ENCODE measurements at places on chromosomes 6 and 20.

DNA sequence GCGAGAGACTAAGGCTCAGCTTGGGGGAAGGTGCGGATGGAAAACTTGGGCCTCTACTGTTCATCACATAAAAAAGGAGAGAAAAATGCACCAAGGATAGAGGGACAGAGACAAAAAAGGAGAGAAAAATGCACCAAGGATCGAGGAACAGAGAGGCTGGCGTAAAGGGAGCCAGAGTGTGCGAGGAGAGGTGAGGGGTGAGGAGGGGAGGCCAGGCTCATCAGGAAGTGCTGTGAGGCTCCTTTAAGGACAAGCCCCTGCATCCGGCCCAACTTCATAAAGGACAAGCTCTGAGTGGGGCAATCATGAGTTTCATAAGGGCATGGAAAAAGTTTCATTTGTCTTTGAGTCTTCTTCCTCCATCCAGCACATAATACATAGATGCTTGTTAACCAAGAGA, 117.2 kb upstream of the NXT1 start:
- no peak for DNase-seq

GRCh38 chr6:163338671-163339405, 75.7 kb upstream of the QKI start:
- DNase-seq: no peak

GRCh38 chr6:97947841-97948240, 664.8 kb upstream of the MMS22L start:
- DNase-seq: no peak

DNA sequence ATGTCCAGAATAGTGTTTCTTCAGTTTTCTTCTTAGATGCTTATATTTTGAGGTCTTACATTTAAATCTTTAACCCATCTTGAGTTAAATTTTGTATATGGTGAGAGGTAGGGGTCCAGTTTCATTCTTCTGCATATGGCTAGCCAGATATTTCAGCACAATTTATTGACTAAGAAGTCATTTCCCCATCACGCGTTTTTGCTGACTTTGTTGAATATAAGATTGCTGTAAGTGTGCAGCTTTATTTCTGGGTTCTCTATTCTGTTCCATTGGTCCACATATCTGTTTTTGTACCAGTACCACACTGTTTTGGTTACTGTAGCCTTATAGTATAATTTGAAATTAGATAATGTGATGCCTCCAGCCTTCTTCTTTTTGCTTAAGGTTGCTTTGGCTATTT, 179.6 kb downstream of the AKAP7 start:
- DNase-seq: no peak

- no peak for DNase-seq
Measured at GRCh38 chr6:138803331-138803730, 7.4 kb downstream of the ECT2L start.

- DNase-seq: no peak
Measured at GRCh38 chr6:223763-224162, 68.5 kb upstream of the DUSP22 start.

DNA sequence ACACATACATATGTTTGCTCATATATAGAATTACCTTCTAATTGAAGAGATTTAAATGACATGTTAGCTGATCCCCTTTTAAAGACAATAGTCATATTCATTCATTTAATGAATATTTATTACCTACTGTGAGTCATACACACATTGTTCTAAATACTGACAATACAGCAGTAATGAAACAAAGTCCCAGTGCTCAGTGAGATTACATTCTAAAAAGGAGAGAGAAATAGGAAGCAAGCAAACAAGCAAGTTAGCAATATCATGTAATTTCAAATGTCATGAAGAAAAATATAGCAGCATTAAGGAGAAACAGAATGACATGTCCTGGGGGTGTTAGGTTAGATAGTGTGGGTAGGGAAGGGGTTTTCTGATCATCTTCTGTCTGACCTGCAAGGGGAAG, 136.3 kb downstream of the ADGRB3 start:
- no peak for DNase-seq

DNA sequence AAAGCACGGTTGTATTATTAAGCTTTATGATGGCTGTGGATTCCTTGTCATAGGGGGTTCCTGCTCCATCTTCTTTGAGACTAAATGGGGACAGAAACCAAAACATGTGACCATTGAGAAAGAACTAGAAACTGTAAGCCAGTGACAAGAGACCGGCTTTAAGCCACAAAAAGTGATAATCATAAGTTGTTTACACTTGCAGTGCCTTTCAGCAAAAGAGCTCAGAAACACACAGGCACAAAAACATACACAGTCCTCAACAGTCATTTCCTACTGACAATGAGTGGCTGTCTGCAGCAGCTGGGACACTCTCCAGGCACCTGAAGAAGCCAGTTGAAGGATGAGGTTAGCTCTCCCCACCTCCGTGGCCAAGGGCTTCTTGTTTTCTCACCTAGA, 20.0 kb upstream of the UBE2J1 start:
- DNase-seq: no peak

DNA sequence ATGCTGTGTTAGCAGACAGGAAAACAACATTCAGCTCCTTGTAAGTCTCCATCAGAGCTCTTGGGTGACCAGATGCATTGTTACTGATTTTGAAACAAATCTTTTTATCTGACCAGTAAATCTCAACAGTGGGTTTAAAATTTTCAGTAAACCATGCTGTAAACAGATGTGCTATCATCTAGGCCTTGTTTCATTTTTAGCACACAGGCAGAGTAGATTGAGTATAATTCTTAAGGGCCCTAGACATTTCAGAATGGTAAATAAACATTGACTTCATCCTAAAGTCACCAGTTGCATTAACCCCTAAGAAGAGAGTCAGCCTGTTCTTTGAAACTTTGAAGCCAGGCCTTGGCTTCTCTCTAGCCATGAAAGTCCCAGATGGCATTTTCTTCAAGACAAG, 237.2 kb upstream of the BMP2 start:
- DNase-seq: no peak

DNA sequence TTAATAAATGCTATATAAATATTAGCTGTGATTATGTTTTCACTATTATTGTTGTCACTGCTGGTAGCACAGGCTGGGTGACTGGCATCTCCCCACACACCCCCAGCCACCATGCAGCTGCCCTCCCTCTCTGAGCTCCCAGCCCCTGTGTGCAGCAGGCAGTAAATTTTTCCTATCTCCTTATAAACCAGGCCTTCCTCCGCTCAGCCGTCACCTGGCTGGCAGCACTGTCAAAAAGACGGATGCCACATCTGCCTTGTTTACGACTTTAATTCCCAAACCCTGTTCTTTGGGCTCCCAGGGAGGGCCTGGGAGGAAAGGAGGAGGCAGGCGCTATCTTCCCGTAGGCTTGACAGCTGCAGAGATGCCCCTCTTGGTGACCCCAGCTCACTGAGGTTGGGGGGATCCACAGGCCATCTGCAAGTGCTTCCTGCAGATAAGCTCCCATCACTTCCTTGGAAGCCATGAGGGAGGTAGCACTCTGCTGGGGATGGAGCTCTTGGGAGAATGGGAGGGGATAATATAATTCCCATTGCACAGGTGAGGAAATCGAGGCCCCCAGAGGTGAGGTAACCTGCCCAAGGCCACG, 94.5 kb downstream of the GRM4 start:
- DNase-seq: no peak

- DNase-seq: no peak
Measured at GRCh38 chr20:52432740-52433139, 241.2 kb upstream of the ZFP64 start.

GRCh38 chr6:148508401-148509041, 165.9 kb downstream of the SASH1 start:
- DNase-seq: no peak

- DNase-seq: no peak
Measured at GRCh38 chr20:8133310-8133768, 1.3 kb downstream of the PLCB1 start.

GRCh38 chr6:29680904-29681303, at the start of gene ZFP57:
TSS of gene ZFP57 (minus strand) at chr6:29681152. CDS start at chr6:29677003, 4,149 bp downstream.
- no peak for DNase-seq

DNA sequence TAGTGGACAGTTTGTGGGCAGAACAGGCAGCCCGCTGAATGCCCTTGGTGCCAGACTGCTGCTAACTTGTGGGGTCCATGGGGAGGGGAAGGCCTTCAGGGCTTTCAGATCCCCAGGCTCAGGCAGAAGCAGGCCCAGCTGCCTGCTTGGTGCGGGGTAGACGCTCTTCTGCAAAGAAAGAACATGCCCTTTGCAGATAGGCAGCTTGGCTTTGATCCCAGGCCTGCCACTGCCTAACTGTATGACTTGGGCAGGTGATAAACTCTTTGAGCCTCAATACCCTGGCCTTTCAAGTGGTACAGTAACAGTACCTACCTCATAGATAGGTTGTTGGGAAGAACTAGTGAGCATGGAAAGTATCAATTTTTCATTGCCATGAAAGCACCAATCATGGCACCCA, 28.4 kb downstream of the CHMP4B start:
- DNase-seq: no peak

- no peak for DNase-seq
Measured at GRCh38 chr6:52759085-52759484, 4.2 kb downstream of the GSTA2 start.

Measured in AG04450 (cell line).